ENCODE measurements at places on chromosomes 5 and 9.

DNA sequence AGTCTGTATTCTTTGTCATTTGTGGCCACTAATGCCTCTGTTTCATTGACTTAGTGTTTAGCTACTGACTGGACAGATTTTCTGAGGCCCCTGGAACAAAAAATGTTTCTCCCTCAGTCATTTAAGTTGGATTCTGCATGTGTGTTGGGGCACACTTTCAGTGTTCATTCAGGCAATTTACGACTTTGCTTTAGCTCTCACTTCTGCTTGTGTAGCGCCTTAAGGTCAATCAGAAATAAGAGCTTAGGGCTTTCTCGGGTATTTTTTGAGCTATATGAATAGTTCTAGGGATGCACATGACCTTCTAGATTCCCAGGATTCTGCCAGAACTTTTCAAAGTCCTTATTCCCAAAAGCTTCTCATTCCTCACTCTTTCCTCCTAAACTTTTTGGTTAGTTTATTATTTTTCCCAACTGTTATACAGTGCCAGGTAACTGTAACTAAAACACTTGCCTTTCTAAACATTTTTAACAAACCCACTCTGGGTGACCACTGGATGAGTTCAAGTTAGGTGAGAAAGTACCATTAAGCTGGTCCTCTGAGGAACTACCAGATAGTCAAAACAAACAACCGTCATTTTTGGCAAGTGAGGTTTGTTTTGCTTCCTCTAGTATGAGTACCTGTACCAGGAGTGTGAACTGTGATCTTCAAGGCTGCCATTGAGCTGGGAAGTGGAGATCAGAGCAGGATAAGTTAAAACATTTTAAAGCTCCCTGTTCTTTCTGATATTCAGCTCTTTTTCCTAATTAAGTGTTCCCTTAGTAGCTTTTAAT is 571.3 kb upstream of the TLE4 start:
- DNase-seq = no peak

- DNase-seq = no peak
Measured at GRCh38 chr5:11962122-11962521, 57.9 kb upstream of the CTNND2 start.

DNA sequence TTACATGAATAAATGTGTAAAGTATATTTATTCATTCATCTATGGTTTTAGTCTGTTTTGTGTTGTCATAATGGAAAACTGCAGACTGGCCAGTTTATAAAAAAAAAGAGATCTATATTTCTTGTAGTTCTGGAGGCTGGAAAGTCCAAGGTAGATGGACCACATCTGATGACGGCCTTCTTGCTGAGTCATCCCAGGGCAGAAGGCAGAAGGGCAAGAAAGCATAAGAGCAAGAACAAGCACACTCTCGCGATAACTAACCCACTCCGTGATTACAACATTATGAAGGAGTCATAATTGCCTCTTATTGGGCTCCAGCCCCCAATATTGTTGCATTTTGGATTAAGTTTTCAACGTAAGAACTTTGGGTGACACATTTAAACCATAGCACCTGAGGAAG is 180.4 kb upstream of the DAB2 start:
- DNase-seq = no peak

DNA sequence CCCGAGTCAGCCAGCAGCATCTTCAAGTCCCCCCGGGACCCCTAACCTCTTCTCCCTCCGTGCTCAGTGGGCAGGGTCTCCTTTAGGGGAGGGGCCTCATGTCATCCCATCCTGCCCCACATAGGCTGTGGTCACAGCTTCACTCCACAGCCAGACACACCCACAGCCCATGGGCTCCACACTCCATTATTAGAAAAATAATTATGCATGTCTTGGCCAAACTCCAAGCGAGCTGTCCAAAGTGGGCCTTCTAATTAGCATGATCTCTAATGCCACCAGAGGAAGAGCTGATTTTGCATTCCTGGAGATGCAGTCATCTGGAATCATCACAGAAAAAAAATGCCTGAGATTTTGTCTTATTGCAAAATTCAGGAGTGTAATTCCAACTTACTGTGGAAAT is 418.2 kb downstream of the IRX2 start:
- no peak for DNase-seq

- no peak for DNase-seq
Measured at GRCh38 chr9:4615251-4615650, 46.8 kb upstream of the PLPP6 start.

- DNase-seq = no peak
Measured at GRCh38 chr9:132244582-132245455, 83.0 kb downstream of the NTNG2 start.

GRCh38 chr5:135997673-135998335 is 31.0 kb upstream of the TGFBI start:
- no peak for DNase-seq

GRCh38 chr9:4152101-4152600 is 147.7 kb downstream of the GLIS3 start:
- DNase-seq = no peak

DNA sequence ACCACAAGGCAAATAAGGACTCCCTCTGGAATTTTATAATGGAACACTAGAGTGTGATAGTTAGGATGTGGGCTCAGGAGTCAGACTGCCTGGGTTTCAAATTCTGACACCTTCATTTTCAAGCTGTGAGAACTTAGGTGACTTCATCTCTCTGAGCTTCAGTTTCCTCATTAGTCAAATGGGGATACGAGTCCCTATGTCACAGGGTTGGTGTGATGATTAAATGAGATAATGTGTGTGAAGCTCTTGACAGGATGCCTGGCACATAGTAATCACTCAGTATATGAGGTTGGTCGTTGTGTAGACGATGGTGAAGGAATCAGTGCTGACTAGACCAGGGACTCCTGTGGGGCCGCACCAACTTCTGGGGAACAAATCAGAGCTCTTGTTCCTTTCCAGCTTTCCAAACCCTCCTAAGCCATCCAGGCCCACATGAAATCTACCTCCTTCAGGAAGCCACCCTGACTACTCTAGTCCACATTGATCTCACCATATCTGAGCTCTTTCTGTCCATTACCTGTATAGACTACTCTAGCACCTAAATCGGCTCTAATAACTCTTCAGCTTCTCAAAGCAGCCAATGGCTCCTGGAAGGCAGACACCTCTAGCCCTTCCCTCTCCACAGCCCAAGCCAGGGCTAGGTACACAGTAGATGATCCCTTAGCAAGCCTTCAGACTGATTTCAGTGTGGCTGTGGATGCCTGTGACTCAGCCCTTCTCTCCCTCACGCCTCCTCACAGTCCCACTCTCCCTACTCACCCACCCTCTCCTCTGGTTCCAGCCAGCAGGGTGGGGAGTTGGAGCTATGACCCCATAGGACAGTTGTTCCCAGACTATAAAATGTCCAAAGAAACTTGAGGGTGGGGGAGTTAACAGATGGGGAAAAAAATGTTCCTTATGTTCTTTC is 2.5 kb upstream of the TCF7 start:
- no peak for DNase-seq

DNA sequence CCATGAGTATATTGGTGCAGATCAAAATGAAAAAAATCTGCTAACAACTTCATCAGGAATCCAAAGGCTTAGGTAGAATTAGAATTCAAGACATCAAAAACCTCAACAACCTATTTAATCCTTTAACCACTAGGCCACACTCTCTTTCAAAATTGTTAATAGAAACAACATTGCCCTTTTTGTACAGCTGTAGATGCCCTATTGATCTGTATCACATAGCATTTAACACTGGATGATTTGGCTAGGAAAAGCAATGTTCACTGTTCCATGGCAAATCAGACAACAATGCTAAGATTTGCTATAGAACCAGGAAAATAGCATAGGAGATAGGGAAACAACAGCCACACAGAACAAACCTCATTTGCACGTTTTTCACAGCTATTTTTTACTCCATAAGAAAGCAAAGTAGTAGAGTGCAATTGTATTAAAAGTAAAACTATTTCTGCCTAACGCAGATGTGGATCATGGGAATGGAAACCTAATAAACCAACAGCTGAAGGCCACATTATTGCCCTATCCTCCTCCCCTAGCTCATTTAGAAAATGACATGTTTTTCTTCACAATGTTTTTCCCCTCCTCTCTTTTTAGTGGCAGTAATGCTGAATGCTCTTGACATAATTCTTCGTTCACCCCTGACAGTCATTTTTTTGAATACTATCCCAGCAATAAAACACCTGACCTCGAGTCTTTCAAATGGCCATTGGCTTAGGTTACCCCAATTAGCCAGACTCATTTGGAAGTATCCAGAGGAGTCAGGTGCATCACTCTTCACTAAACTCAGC is 373.0 kb upstream of the CCNH start:
- DNase-seq = no peak

- DNase-seq = no peak
Measured at GRCh38 chr5:35898952-35899660, 39.3 kb downstream of the CAPSL start.

- no peak for DNase-seq
Measured at GRCh38 chr5:112146323-112147226, 272.5 kb downstream of the EPB41L4A start.

DNA sequence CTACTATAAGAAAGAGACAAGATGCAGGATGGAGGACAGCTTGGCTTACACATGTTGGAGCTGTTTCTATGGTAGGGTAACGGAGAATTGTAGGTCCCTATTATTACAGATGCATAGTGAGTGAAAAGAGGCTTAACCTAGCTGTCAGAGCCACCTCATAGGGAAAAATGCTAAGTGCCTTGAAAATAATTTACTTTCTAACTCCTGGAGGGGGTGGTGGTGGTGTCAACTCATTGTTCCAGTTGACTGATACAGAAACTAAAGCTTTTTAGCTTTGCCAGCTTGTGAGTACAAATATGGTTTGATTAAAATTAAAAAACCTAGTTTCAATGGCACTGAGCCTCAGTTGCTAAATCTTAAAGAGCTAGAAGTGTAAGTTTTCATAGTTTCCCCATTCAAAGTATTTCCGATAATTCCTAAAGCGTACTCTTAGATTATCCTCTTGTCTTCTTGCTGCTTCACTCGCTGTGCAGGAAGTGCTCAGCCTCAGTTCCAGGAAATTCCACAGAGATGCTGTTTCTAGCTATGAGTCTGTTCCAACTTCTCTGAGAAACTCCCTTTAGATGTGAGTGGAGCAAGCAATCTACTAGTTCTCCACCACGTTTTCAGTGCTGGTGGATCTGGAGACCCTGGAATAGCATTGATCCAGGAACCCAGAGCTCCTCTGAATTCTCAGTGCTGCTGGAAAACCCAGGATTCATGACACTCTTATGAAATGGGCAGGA is 265.2 kb downstream of the DMAC1 start:
- no peak for DNase-seq

DNA sequence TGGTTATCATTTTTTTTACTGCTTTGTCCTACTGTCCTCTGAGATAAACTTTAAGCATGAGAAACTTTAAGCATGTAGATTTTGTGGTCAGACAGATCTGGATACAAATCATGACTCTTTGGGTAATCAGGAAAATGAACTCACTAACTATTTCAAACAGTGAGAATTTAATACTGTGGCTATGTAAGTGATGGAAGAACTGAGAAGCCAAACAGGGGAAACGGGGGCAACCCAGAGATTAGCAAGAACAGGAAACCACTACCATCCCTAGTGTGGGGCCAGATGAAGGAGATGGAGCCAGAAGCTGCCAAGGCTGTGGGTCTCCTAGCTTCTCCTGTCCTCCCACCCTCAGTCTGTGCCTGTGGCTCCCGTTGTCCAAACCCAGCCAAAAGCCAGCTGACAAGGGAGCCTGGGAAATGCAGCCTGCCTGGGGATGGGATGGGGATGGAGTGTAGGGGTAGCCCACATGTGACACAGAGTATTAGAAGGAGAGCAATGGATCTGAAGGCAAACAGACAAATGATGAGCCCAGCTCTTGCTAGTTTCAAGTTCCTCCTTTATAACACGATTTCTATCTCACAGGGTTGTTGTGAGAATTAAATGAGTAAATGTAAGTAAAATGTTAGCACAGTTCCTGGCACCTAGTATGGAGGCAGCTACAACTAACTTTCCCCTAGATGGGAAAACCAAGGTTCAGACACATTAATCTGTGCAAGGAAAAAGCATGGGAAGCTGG is 27.7 kb upstream of the CDC23 start:
- DNase-seq = no peak

- DNase-seq = no peak
Measured at GRCh38 chr5:141496038-141496437, 7.2 kb downstream of the PCDHGC5 start.

- DNase-seq = no peak
Measured at GRCh38 chr9:135365013-135365768, 114.4 kb upstream of the PPP1R26 start.

DNA sequence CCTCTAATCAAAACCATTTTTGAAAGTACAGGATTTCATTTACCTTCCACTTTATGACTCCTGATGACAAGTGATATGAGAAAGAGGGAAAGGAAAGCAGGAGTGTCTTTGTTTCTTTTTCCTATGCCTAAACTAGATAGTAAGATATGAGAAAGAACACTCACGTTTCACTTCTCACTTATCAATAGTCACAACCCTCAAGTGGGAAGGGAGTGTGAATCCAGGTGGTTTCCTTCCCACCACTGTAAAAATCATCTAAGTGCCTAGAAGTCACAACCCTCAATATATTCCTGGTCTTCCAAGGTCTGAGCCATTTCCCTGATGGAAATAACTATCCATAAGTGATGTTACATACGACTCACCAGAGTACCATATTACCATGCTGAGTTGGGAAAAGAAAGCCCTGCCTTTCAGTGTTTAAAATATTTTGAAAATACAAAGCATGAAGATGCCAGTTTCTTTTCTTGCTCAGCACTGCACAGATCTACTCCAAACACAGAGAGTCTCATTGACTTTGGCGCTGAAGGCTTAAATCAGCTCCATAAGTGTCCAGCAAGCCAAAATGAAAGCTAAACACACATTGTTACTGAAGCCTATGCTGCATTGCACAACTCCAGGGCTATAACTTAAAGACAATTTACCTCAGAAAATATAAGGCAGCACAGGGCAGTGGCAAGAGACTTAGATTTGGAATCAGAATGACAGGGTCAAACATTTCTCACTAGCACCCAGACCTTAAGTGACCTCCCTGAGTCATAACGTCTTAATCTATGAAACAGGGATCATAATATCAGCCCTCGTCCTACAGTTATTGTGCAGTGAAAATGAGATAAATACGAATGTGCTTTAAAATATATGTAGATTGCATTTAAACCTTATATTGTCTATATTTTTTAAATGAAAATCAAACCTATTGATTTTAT is 301.2 kb downstream of the KIAA0825 start:
- no peak for DNase-seq

DNA sequence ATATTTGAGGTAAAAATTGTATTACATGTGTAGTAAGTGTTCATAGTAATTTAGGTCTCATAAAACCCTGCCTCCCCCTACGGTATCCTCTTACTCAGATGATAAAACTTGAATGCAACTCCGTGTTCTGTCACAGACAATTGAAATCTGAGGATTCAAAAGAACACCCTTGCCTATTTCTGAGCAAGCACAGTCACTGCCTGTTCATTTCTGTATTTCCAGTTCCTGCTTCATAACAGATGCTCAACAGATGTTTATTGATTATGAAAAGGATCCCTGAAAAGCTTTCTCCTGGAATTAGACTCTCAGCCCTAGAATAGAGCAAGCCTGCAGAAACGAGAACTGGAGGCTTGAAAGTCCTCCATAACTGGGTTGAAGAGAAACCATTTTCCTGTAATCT is 144.1 kb upstream of the SPEF2 start:
- DNase-seq = no peak
